ENCODE measurements at places on chromosomes 2 and 18.

GRCh38 chr2:232463701-232464543, 8.0 kb downstream of the ALPI start:
- DNase-seq, result no peak

DNA sequence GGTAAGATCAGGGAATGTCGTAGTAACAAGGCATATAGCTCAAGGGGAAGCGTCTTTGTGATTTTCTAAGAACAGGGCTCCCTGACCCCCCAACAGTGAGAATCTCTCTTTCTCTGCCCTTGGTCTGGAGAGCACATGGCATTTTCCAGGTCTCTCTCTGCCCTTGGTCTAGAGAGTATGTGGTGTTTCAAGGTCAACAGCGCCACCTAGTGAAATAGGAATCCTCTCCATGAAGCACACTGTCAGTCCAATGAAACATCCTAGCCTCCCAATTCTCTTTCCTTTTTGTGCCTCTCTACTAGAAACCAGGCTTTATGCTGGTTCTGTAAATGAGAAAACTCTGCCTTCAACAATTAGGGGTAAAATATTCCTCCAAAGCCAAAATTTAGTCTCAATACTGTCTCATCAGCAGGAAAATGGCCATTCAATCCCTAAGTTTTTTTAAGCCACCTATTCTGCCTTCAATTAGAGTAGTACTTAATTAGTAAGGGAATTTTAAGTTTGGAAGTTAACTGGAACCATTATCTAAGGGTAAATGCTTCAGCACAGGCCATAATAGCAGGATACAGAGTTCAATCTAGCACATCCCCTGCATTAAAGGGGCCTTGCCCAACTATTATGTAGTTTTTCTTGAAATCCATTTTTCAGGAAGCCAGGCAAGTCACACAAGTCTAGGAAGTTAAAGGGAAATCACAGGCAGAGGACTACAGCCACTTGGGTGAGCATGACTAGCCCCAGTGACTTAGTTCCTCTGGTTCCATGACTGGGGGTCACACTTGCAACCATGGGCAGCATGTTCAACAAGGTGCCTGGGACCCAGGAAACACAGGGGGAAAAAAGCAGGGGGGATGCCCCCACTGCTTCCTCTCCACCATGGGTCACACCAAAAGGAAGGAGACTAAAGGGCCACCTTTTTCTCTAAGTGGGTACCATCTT, 12.4 kb downstream of the DYM start:
- DNase-seq, result no peak

DNA sequence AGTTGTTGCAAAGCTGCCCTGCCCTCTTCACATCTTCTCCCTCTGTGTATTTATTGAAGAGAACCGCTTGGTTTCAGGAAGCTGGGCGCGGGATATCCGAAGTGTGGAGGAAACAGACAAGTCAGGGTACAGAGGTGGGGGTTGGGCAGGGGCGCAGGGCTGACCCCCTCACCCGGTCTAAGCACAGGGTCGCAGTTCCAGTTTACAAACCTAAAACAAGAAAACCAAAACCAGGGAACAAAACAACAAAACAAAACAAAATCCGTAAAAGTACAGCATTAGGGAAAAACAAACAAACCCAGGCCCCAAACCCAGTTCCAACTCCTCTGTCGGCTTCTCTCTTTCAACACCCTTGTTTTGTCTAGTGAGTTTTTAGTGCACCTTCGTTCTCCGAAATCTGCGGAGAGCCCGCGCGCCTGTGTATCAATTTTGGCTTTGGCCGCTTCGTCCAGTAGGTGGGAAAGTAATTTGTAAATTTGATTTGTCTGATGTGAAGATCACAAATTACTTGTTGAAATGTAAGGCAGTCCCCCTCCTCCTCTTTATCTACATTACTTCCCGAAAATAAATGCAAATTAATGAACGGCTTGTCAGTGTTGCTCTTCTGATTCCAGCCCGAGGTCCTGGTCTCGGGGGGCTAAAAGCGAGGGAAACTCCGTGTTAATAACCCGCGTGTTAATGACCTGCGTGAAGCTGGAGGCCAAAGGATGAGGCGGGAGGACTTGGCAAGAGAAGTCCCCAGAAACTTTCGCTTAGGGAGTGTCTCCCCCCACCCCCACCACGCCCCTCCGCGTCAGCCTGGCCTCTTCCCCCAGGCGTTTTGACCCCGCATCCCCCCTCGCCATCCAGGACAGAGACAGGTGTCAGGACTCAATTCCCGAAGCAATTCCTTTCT, 6.9 kb downstream of the OTX1 start:
- no peak for DNase-seq

DNA sequence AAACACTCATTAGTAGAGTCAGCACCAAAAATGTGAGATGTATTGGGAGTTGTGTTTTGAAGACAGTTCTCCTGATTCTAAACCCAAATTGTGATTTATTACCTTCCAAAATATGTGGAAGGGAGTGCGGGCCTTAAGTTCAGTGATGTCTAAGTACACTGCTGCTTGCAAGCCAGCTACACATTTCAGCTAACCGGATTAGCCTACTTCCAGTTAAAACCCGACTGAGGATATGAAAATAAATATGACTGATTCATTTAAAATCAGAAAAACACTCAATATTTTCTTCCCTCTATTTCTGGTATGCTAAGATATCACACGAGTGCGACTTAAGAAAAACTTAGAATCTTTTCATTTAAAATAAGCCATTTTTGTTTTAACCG, 907 bp downstream of the FHL2 start:
- DNase-seq, result no peak

DNA sequence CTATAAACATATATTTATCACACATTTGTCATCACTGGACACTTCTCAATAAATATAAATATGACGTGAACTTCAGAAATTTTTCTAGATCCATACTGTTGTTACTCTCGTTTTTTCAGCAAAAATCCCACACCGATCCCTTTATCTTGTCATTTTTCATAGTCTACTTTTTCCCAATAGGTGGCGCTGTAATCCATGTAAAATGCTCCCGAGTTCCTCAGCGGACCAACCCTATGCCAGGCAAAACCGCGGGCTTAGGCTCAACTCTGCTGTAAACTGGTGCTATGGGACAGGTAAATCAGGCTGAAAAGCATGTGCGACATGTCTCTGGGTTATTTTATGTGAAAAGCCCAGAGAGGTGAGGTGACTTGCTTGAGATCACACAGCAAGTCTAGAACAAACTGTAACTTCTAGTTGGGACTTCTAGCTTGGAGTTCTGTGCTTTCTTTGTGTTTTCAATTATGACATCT, 104.0 kb downstream of the COBLL1 start:
- DNase-seq, result no peak

GRCh38 chr2:238763471-238763995, 84.4 kb upstream of the TWIST2 start:
- DNase-seq, result no peak

GRCh38 chr2:120985997-120986651, 250.5 kb downstream of the GLI2 start:
- no peak for DNase-seq

DNA sequence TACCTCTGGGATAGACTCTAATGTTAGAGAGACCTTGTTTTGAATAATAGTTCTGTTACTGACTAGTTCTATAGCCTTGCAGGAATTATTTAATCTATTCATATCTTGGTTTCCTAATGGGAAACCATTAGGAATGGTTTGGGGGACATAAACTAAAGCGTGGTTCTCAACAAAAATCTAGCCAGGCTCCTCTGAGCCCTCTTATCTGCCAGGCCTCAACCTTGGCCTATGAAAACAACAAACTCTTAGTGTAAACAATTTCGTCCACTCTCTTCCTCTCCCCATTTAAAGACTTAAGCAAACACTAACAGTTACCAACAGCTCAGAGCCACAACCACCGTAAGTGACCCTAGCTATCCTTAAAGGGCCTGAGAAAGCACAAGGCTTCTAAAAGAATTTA, 10.6 kb upstream of the NBAS start:
- no peak for DNase-seq

GRCh38 chr2:207202645-207203044, 36.9 kb upstream of the KLF7 start:
- DNase-seq, result no peak

- DNase-seq, result no peak
These were observed 1029.9 kb upstream of the ACVR2A start for GRCh38 chr2:146814971-146815370.

DNA sequence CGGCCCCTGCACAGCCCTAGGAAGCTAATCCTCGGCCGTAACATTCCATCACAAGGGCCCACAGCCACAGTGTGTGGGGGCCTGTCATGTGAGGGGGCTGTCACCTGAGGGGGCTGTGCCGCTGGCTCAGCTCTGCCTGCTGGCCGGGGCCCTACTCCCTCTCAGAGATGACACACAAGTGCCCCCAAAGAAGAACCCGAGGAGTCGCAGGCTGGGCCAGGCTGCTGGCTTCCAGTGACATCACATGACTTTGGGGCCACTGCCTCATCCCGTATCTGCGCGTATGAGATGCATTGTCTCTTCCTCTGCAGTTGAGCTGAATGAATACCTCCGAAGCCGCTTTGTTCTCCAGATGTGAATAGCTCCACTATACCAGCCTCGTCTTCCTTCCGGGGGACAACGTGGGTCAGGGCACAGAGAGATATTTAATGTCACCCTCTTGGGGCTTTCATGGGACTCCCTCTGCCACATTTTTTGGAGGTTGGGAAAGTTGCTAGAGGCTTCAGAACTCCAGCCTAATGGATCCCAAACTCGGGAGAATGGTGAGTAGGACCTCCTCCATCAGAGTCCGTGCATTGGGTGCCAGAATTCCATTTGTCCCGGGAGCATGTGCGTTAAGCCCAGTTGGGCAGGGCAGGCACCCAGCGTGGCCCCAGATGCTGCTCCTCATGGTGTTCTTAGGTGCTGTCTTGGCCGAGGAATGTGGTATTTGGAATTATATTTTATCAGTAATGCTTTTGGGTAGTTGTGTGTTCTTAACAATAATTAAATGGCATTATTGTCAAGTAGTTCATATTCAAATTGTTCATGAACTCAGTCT, at the start of gene CNDP1:
TSS of gene CNDP1 (plus strand) at position 351 of the 820 bp plus-strand sequence. CDS start at position 519, 168 bp downstream.
- no peak for DNase-seq

GRCh38 chr2:196955036-196955435, 28.5 kb upstream of the PGAP1 start:
- DNase-seq, result no peak

GRCh38 chr2:47186351-47186750, 31.2 kb upstream of the STPG4 start:
- DNase-seq, result no peak

DNA sequence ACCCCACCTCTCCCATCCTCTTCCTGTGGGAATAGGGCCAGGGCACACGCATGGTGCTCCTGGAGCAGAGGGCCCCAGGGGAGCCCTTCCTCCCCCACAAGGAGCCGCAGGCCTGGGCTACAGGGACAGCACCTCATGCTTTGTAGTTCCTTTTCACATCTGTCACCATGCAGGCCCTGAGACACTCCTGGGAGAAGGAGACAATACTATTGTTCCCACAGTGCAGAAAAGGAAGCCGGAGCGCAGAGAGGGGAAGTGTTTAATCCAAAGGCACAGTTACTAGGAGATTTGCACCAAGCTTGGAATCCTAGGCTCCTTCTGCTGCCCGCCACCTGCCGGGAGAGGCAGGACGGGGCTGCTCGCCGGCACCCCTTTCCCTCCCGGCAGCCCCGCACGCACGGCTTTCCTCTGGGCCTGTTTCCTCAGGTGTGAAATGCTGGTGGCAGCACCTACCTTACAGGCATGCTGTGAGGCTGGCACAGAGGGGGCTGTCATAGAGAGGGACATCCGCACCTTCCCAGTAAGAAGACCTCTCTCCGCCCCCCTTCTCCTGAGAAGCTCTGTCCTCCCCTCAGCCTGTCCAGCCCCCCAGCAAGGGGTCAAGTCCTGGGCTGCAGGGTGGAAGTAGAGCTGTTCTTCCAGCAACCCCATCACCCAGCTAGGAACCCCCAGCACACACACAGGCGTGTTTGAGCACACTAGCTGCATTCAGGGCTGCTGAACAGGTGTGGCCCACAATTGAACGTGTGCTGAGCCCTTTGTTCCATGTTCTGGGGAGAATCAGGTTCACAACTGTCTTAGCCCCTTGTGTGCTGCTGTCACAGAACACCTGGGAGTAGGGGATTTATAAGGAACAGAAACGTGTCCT, 62.6 kb downstream of the SMAD7 start:
- no peak for DNase-seq

GRCh38 chr2:186984481-186984880, 135.5 kb upstream of the ZSWIM2 start:
- no peak for DNase-seq

- DNase-seq, result no peak
These were observed 162.1 kb upstream of the TTC39C start for GRCh38 chr18:23852236-23853045.

GRCh38 chr2:86000131-86000937, 105.4 kb downstream of the POLR1A start:
- DNase-seq, result no peak

GRCh38 chr18:25465152-25465732, 113.3 kb upstream of the ZNF521 start:
- DNase-seq, result no peak
